ENCODE measurements at places on chromosomes 5 and 9.

- DNase-seq: no peak
Observed at GRCh38 chr9:12182806-12183205, 510.4 kb upstream of the TYRP1 start.

DNA sequence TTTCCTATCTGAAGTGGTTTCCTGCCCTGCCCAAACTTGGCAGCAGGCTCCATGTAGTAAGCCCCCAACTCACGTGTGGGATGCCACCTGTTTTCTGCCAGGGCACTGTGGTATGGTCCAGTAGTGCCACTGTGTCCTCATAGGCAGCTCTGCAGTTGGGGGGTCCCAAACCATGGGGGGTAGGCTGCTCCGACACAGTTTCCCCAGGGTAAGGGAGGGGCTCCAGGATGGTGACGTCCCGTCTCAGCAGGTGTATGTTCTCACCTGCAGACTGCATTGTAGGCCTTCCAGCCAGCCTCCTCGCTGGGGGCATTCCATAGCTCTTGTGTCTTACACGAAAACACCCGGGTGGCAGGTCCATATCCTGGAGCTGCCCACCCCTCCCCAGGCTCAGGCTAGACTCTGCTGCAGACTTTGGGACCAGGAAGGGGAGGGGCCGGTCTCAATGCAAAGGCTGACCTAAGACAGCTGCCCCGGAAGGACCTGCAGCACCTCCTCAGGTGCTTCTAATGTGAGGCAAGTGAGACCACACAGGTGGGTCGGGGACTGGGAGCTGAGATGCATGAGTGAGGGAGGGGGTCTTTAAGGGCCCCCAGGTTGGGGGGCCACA is 330.5 kb upstream of the IRX4 start:
- no peak for DNase-seq

- no peak for DNase-seq
Observed at GRCh38 chr5:67496051-67496450, 299.5 kb upstream of the CD180 start.

DNA sequence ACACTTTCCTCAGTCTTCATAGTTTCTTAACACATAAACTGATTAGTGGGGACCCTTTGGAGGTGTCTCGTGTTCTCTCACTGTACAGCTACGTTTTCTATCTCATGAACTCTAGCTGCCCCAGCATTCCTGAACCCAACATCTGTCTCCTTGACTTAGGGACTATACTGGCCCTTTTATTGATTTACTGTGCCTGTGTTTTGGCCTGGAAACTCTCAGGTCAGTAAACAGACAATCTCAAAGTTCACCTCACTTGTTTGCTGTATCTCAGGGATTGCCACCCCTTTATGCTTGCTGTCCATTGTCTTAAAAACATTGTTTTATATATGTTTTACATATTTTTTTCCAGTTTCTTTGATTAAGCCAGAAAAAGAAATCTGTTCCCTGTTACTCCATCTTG is 222.8 kb downstream of the FAM170A start:
- no peak for DNase-seq

GRCh38 chr5:125478599-125478998 is 732.2 kb upstream of the ZNF608 start:
- DNase-seq: no peak

- DNase-seq: no peak
Observed at GRCh38 chr9:98538626-98539031, 170.1 kb downstream of the GABBR2 start.

Measured in stimulated activated CD4-positive, alpha-beta T cell treated with anti-CD3 and anti-CD28 coated beads, Interleukin-2, amount 100 ng/mL, for 4 hours (primary cell).